ENCODE measurements at places on chromosomes 4 and X.
A peak's percentile ranks its signal among the peaks of the same experiment; 100 is the strongest.

DNA sequence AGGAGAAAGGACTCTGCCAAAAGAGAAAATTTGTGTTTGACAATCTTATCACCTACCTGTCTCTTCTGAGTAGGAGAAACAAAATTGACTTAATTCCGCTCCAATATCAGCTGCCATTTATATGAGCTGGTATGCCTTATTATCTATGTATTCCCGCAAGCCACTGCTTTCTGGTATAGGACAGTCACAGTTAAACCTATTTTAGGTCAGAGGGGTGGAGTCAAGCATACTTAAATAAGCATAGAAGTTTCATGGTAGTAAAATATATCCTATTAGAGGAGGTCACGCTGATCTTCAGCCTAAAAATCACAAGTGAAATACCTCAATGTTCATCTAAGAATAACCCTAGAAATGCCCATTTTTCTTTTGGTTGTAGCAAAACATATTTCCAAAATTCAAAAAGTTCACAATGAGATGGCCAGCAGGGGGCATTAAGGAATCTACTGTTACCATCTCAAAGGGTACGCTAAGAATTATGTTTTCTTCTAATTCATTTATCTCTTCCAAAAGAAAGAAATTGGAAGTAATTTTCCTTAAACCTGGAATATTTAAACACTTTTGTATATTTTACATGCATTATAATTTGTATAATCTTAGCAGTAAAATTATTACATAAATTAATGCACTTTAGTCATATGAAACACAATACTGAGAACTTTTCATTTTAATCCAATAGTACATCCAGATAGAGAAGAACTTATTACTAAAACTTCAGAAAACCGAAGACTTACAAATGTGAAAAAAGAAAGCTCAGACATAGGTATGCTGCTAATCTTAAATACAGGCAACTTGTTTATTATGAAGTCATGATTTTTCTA is 10.5 kb downstream of the PPAT start:
- DNase-seq, result peak; percentile 56

GRCh38 chr4:20085156-20085555 is 166.5 kb upstream of the SLIT2 start:
- DNase-seq, result peak; percentile 6

DNA sequence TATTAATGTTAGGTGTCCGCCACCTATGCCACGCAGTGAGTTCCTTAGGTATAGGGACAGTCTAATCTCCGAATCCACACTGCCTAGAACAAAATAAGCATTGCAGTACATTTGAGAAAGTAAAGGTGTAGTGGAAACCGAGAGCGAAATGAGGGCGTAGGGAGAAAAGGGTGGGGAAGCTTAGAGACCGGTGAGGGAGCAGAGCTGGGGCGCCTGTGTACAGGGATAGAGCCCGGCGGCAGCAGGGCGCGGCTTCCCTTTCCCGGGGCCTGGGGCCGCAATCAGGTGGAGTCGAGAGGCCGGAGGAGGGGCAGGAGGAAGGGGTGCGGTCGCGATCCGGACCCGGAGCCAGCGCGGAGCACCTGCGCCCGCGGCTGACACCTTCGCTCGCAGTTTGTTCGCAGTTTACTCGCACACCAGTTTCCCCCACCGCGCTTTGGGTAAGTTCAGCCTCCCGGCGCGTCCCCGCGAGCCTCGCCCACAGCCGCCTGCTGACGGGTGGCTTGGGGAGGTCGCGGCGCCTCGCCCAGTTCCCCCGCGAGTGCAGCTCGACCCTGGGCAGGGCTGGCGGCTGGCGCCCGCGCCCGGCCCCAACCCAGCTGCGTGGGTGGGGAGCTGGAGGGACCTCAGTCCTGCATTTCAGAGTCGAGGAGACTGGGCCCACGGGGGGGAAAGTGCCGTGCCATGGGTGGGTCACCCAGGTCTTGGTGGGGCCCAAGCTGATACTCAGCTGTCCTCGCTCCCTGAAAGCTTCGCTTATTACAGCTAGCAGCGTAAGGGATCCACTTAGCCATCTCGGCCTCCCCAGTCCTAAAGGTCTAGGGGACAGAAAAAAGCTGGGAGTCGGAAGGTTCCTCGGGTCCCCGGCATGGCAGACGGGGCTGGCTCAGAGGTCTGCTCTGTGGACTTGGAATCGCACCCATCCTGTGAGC is at the start of gene ANXA3:
Gene ANXA3 (plus strand): TSS at position 351 of the 932 bp plus-strand sequence. CDS start 2,704 bp downstream, outside the sequence.
- no peak for DNase-seq

- DNase-seq, result no peak
Measured at GRCh38 chr4:151887816-151888180, 127.0 kb upstream of the GATB start.

DNA sequence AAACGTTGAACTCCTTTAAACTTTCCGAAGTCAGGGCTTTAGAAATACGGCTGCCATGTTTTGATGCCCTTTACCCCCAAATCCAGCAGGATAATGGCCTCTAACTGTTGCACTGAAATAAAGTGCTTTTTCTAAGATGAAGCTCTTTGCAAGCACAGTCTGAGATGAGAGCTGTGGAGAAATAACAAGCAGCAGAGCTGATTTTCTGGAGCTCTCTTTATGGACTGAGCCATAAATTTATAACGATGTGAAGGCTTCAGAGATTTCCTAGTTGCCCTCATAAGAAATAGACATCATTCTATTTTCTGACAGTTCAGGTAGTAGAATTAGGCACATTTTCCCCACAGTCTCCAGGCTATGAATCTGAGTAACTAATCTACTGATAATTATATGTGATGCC is 567.3 kb downstream of the PDHA2 start:
- no peak for DNase-seq

GRCh38 chrX:150897421-150898320 is 797 bp downstream of the CD99L2 start:
- peak; percentile 35 for DNase-seq

DNA sequence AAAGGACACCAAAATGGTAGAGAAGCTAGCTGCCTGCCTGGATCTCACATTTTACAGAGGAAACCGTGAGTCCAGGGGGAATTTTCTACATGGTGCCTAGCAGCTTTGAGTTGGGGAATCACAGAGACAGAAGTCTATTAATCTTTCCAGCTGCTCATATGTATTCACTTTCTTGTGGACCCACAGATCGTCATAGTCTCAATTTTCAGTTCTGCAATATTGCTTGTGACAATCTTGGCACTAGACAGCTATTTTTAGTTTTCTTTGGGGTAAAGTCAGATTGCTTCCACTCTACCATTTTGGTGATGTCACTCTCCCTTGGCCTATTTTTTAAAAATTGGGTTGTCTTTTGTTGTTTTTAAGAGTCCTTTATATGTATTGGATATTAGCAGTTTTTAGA is 233.4 kb upstream of the STK26 start:
- no peak for DNase-seq

DNA sequence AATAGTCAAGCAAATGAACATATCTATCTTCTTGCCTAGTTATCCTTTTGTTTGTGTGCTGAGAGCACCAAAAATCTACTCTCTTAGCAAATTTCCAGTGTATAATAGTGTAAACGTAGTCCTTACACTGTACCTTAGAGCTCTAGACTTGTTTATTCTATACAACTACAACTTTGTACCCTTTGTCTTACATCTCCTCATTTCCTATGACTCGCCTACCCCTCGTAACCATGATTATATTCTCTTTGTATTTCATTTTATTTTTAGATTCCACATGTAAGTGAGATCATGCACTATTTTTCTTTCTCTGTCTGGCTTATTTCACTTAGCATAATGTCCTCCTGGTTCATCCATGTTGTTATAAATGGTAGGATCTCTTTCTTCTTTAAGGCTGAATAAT is 37.6 kb downstream of the MAGEB5 start:
- DNase-seq, result no peak

DNA sequence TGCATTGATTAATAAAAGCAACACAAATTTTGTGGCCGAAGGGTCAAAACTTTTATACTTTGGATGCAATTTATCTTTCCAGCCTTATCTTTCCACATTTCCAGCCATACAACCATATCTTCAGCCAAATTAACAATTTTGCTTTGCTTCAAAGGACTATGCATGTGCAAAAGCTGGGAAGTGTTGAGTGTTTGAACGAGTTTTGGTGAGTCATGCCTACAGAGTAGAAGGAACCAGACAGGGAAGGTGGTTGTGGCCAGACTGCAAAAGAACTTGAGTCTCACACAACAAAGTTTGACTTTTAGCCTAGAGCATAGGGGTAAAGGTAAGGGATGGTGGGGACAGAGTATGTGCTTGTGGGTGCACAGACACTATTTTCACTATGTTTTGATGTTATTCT is 53.0 kb upstream of the GABRA2 start:
- no peak for DNase-seq

- peak; percentile 21 for DNase-seq
Measured at GRCh38 chr4:13399257-13399656, 84.9 kb downstream of the RAB28 start.

- DNase-seq, result no peak
Measured at GRCh38 chrX:111309083-111309482, 38.8 kb upstream of the CAPN6 start.

- no peak for DNase-seq
Measured at GRCh38 chr4:82747686-82748575, 50.7 kb downstream of the SCD5 start.

GRCh38 chr4:52959541-52959940 is 97.4 kb downstream of the RASL11B start:
- DNase-seq, result no peak

DNA sequence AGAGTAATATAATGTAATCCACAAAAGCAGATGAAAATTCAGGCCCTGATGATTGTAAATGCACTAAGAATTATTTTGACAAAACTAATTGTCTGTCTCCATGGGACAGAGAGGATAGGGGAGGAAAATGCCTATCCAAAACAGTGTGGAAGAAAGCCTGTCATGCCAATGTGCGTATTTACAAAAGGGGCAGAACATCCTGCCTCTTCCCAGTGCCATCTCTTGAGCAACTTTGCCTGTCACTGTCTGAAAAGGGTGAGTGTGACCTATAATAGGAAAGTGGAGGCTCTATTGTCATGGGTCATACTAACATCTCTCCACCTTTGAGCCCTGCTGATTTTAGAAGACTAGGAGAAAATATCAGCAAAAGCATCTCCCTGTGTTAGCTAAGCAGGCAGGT is 264.1 kb downstream of the UNC5C start:
- no peak for DNase-seq

GRCh38 chr4:27046851-27047250 is 186.2 kb downstream of the STIM2 start:
- DNase-seq, result no peak

GRCh38 chr4:21320034-21320433 is 619.8 kb downstream of the PACRGL start:
- no peak for DNase-seq
